NCI-H2029 (cell line): ENCODE measurements at places on chromosomes 5 and 9.

- DNase-seq: no peak
Measured at GRCh38 chr9:134152022-134152448, 12.3 kb downstream of the RNU6ATAC start.

DNA sequence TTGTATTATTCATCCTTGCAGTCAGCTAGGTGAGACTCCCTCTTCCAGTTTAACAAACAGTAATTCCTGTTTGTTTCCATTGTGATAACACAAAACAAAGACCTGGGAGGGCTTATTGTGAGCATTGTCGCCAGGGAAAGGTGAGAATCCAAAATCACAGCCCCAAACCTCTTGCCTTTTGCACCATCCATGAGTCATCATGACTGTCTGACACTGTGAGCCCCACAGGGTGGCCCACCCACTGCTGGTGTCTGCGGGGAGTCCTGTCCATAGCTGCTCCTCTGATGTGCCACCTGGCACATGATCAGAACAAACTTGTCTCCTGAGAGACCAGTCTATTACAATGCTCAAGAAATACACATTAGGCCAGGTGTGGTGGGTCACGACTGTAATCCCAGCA, 33.7 kb upstream of the S1PR3 start:
- no peak for DNase-seq

DNA sequence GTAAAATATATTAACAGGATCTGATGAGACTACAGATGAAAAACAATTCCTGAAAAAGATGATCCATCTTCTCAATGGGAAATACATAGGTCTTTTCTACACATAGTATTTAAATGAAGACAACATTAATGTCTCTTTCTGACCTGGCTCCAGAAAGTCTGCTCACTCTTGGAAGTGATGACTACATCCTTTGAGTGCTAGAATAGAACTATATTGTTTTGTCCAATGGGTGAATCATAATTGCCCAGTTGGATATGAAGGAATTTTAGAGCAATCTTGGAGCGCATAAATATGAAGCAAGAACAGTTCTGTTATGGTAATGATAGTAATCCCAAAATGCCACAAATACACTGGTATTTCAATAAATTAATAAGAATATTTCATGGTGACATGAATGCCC, 322.1 kb downstream of the DEPDC1B start:
- no peak for DNase-seq

GRCh38 chr9:106945727-106946660, 83.0 kb downstream of the ZNF462 start:
- DNase-seq: no peak

DNA sequence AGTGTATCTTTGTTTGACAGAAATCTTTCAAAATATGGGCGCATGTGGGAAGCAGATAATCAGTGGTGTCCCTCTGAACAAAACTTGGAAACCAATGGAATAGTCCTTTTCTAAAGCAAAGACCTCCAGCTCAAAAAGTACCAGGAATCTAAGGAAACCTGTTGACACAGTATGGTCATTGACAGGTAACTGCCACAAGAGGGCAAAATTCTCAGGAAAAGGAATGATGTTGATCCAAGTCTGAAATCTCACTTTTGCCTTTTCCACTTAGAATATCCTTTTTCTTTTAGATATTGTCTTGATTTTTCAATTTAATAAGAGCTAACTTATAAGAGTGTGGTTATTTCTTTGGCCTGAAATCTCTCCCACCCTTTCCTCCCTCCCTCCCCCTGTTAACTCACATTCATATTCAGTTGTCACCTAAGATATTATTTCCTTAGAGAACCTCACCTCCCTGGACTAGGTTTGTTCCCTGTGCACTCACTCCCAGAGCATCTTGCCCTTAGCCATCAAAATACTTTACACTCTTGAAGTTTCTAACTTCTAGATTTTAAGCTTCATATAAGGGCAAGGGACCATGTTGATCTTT, 59.0 kb upstream of the BARX1 start:
- DNase-seq: peak; percentile 21

GRCh38 chr9:129309041-129309430, 131.0 kb upstream of the IER5L start:
- DNase-seq: no peak

GRCh38 chr5:139385061-139386049, 2.3 kb upstream of the SLC23A1 start:
- DNase-seq: peak; percentile 33

DNA sequence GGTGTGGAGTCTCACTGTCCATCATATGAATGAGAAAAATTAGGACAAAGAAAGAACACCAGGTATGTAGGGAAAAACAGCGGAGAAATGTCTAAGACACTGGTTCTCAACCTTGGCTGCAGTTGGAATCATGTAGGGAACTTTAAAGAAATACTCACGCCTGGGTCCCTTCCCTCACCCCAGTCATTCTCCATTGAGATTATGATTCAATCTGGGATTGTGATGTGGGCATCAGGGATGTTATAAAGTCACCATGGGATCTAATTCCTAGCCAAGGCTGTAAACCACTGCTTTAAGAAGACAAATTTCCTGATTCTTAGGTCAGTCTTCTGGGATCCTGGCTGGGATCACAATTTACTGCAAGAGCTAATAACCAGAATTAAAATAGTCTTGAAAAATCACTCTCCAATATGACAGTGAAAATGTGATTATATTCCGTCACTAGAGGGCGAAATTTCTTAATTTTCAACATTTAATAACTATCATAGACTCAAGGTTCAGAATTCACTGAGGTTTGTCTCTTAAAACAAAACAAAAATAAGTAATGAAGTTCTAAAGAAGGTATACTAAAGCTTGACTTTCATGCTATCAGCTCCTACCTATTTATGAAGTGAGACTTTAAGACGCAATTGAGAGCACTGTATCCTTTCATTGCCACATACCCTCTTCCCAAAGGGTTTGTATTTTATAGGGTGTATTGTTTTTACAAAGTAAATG, 60.5 kb downstream of the GLDC start:
- no peak for DNase-seq

- no peak for DNase-seq
Measured at GRCh38 chr9:129677456-129677855, 12.0 kb downstream of the PRRX2 start.

DNA sequence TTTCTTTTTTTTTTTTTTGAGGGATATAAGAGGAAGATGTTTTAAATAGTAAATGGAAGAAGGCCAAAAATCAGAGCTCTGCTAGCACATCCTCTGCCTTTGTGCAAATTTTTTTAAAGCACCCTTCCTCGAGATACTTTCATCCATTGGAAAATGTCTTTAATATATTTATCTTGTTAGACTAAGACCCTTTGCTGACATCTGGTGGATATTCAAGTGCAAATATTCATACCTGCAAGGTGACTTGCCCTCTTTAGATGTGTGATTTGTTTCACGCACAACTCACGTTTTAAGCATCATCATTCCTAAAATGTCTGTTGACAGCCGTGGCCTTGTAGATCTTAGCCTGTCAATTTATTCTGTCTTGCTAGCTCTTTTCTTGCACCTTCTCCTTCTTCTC, 258.5 kb downstream of the AGTPBP1 start:
- DNase-seq: no peak

- DNase-seq: no peak
Measured at GRCh38 chr9:94553029-94553938, 1.6 kb upstream of the PCAT7 start.

- no peak for DNase-seq
Measured at GRCh38 chr9:134944351-134944802, 26.7 kb upstream of the FCN1 start.
